ENCODE measurements at places on chromosomes 2 and 18. TPM values are rescaled to one million over a fixed set of nuclear protein-coding genes. Genes with fewer than 3 reads are reported as not detected.

- peak; percentile 76 for DNase-seq
These were observed 198.2 kb upstream of the COPS8 start for GRCh38 chr2:236887531-236887930.

GRCh38 chr2:19722531-19722971 lies 179.2 kb downstream of the TTC32 start:
- peak; percentile 70 for DNase-seq

- DNase-seq = peak; percentile 70
These were observed 50.4 kb downstream of the PDK1 start for GRCh38 chr2:172606285-172606684.

DNA sequence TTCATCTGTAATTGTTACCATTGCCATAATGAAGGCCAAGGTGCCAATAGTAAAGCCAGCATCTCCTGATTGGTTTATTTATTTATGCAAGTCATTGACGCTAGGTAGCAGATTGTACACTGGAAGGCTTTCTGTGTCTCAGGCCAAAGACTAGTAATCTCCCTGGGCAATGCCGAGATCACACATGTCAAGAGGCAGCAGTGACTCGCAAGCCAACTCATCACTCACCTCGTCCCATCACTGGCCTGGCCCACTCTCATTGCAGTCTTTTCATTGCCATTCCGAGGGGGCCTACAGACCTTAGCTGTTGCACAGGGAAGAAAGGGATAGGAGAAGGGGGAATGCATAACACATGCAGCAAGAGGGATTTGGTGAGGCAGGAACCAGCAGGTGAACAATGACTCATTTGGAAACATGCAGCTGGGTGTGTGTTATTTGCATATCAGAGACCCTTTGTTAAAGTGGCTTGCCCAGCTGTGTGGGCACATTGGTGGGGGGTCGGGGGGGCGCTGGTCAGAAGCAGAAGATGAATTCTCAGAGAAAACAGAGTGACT lies 448.7 kb upstream of the HNRNPA3 start:
- no peak for DNase-seq

DNA sequence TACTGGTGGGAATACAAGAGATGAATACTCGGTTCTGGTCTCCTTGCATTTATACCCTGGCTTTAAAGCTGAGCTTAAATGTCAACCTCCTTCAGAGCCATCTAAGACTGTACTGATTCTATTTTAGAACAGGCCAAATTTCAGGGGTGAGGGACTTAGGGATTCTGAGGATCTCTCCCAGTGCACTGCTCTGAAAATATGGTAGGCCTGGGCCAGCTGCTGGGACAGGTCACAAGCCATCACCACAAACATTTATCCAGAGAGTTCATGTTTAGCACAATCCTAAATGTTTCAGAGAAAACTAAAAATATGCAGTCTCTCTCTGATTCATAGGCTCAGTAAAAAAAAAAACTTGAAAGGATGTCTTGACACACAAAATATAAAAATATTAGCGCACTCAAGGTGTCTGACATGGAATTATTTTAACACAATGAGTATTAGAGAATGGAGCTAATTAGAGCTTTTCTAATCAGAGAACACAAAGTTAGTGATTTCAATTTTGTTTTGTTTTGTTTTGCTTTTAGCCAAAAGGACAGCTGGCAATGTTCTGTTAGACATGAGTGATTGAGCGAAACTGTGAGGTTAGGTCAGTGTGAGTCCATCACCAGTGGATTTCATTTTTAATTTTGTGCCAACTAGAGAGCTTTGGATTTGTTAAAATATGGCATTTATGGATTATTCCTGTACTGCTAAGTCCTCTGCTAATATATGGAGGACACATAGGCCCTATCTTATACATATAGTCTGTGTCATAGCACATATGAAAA lies 38.8 kb downstream of the MFSD6 start:
- no peak for DNase-seq

DNA sequence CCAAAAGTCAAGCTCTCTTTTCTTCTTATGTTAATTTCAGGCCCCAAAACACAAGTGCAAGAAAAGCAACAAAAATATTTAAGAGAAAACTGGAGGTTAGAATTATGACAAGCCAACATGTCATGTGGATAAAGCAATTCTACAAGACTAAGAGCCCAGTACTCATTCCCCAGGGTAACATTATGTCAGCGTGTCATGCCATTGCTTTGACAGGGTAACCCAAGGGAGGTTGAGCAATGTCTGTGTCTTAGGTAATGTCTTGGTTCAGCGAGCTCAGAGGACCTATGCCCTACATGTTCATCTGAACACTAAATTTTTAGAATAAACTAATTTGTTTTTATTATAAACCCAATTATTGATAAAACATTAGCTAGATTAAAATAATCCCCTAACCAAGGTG lies 173.2 kb upstream of the ZNF804A start:
- no peak for DNase-seq

- DNase-seq = peak; percentile 77
These were observed 133.6 kb downstream of the SP3 start for GRCh38 chr2:173831312-173832229.

Gene ECEL1
- total RNA-seq = 0.30 TPM

Gene PDE11A
- total RNA-seq = 0.39 TPM

Measured in skin of body (tissue), 3 donors.